ENCODE measurements at places on chromosomes 13 and 19. TPM values are rescaled to one million over a fixed set of nuclear protein-coding genes. Genes with fewer than 3 reads are reported as not detected.

GRCh38 chr13:71873418-71874247, 6.6 kb upstream of the DACH1 start:
- no peak for DNase-seq

- DNase-seq, result no peak
These were observed 24.3 kb downstream of the CCNA1 start for GRCh38 chr13:36456577-36456976.

- no peak for DNase-seq
These were observed 10.7 kb downstream of the ZNF682 start for GRCh38 chr19:20028611-20029010.

Gene ZNF793
- polyA plus RNA-seq, result 12.6 TPM

Gene C13orf42
- 0.06 TPM for polyA plus RNA-seq

DNA sequence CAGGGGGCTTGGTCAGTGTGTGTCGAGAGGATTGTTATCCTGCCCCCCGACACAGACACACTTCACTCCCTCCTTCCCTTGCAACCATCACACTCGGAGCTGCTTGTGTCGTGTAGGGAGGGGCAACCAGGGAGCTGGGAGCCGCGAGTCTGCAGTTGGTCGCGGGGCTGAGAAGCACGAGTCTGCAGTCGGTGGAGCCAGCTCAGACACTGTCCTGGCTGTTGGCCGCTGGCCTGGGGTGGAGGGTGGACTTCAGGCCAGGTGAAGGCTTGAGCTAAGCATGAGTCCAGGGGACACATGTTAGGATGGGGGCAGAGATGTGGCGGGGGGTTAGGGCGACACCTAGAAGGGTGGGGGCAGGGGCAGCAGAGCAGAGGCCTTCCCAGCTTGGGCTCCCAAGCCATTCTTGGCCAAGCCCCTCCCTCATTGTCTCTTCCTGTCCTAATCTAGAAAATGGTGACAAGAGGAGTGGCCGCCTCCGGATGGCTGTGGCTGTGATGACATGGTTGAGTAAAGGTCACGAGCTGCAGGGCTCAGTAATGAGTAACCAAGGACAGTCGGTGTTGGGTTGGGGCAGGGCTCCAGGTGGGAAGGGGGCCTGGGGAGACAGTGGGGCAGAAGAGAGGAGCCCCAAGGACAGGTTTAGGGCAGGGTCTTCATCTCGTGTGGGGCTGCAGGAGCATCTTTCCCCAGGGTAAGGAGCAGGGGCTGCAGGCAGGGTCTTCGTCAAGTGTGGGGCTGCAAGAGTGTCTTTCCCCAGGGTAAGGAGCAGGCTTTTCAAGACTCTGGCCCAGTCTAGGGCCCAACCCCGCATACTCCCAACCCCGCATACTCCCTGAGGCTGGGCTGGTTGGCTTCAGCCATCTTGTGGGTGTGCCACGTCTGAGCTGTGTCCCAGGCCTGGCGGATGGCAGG, 8.6 kb downstream of the PPP5C start:
- DNase-seq, result no peak

Gene KCTD4
- not detected for polyA plus RNA-seq

- no peak for DNase-seq
These were observed 2009.6 kb downstream of the OLFM4 start for GRCh38 chr13:55038230-55038629.

GRCh38 chr19:18651733-18652132, 14.9 kb downstream of the KLHL26 start:
- no peak for DNase-seq

Gene FCER2
- 0.65 TPM for polyA plus RNA-seq

DNA sequence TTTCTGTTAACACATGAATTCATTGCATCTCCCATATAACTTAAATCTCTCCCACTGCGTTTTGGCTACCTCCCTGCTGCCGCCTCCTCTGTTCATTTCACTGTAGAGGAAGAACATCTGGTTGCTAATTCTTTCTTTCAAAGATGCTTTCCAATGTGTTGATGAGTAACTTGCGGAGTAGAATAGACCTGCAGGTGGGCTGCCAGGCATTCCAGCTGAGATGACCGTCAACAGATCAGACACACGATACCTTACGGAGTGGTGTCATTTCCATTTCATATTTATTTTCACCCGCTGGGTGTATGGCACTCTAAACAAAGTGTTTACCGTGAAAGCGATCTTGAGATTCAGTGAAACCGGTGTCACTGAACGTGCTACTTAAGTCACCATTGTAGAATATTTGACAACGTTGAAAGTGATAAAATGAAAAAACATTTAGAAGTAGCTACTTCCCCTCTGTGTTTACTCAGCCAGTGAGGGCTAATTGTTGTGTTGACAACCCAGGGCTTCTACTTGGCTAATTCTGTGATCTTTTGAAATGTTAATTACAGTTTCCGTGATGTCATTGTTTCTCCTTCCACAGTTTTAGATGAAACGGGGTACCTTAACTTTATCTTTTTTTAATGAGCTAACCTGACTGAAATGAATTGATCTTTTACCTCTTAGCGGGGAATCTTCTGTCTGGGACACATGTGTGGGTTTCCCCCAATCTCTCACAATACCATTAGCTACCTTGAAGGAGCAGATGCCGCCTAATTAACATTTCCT, 228.5 kb upstream of the ARGLU1 start:
- DNase-seq, result no peak

Gene PODNL1
- polyA plus RNA-seq, result 0.57 TPM

Gene ZNF264
- polyA plus RNA-seq, result 13.7 TPM

- no peak for DNase-seq
These were observed 28.4 kb downstream of the TMTC4 start for GRCh38 chr13:100646030-100646673.

DNA sequence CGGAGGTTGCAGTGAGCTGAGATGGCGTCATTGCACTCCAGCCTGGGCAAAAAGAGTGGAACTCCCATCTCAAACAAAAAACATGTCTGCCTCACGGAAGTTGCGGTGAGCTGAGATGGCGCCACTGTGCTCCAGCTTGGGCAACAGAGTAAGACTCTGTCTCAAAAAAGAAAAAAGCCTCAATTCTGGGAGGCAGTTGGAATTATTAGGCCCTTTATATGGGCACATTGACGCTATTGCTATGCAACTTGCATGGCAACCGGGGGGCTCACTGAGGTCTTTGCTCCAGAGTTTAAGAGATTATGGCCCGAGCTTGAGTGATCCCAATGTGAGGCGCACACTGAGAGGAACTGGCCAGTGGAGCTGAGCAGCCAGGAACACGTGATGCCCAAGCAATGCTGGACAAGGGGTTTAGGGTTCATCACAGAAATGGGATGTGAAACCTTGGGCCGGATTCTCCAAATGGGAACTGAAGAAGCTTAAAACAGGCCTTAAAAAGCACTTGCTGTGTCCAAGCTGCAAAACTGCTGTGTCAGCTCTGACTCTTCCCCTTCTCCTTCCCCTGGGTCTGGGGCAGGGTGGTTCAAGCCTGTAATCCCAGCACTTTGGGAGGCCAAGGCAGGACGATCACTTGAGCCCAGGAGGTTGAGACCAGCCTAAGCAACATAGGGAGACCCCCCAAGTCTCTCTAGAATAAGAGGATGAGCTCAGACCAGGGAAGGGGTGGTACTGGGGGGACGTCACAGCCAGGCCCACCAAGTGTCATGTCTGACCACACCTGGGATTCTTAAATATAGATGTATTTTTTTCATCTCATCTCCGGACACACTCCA, 2.5 kb downstream of the FTL start:
- peak; percentile 45 for DNase-seq

DNA sequence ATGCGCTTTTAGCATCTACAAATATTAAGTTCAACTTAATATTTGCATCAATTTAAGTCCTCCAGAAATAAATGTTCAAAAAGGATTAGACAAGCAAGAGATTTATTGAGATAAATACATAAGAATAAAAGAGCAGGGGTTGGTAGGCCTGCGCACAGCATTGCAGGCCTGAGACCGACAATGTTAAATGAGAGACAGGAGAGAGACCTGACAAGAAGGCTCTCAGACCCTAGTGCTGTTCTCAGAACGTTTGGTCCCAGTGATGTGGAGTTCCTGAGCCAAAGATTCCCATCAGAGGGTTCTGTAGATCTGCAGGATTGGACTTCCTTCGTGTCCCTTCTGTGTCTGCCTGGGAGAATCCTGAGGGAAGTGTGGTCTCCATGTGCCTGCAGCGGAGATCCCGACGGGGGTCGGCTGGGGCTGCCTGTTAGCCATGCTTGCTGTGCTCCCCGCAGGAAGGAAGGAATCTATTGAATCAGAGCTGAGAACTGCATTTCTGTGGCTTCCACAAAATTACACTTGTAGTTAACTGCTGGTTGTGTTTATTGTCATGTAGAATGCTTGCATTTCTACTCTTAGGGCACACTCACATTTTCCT, 369.9 kb upstream of the SLC10A2 start:
- DNase-seq, result no peak

DNA sequence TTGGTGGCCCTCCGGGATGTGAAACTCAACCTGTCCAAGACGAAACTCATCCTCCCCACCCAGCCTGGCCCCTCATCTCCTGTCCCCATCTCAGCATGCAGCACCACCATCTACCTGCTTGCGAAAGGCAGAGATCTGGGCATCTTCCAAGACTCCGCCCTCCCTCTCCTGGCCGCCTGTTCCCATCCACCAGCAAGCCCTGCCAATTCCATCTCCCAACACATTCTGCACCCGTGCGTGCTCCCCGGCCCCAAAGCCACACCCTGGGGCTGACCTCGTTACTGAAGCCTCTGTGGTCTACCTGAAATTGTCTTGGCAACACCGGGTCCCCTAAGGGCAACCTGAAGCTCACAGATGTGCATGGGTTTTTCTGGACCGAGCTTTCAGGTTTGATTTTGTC, 13.2 kb upstream of the CAMSAP3 start:
- DNase-seq, result no peak

DNA sequence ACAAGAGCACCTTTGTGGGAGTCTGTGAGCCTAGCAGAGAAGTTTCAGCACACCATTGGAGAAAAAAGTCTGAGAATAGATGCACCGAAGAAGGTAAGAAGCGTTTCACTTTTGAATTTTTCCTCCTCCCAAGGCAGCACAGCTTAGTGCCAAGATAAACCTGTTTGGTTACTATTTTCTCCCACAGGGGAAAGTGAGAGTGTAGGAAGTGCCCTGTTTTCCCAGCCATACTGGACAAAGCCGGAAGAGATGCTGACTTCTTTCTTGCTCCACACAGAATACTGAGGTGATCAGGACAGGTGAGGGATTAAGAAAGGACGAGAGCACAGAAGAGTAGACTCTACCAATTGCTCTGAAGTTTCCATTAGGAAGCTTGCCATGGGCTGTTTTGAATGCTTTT, 1011.0 kb upstream of the MIR17HG start:
- no peak for DNase-seq

Gene ZNF253
- polyA plus RNA-seq, result 11.9 TPM

Gene CCDC8
- 80.9 TPM for polyA plus RNA-seq

GRCh38 chr13:51818781-51819511, 15.0 kb upstream of the DHRS12 start:
- no peak for DNase-seq

Gene LSM4
- polyA plus RNA-seq, result 93.0 TPM

GRCh38 chr13:75705395-75705794, 69.3 kb downstream of the LMO7 start:
- no peak for DNase-seq

- DNase-seq, result no peak
These were observed 25.1 kb downstream of the TINCR start for GRCh38 chr19:5542665-5543064.

DNA sequence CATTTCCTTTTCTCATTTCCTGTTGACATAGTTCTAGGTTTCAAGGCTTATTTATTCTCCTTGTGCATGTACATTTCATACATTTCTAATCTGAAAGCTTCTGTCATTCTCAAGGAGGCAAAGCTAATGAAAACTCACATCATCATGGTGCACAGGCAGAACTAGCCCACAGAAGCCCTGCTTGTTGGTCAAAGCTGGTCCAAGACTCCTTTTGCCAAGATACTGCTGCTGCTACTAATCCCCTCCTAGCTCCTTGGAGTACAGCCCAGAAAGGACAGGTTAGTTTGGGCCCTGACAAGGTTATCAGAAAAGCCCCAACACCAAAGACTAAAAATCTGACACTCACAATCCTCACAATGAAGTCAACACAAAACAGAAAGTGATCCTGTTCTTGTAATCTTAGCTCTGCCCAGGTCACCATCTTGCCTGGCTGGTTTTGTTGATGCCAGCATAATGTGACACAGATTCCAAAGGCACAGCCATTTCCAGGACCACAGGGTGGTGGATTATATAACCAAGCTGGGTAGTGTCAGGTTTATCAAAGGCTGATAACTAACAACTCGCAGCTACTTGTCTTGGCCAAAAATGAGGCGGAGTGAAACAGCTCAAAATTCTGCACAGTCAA, 417.4 kb downstream of the NDFIP2 start:
- no peak for DNase-seq

Gene SWSAP1
- 1.3 TPM for polyA plus RNA-seq

DNA sequence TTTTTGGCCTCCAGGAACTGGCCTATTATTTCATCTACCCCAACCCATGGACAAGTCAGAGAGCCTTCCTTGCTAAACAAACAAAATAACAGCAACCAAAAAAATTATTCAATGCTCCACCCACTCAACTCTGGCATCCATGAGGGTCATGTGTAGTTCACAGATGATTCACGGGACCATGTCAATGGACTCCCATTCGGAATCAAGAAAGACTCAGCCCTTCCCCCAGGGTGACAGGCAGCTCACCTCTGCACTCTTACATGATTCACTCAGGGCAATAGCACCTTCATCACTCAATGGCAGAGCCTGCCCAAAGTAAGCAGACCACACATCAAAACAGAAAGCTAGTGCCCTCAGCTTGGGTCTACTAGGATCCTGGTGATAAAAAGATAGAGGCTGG, 14.3 kb upstream of the SCEL start:
- DNase-seq, result no peak

DNA sequence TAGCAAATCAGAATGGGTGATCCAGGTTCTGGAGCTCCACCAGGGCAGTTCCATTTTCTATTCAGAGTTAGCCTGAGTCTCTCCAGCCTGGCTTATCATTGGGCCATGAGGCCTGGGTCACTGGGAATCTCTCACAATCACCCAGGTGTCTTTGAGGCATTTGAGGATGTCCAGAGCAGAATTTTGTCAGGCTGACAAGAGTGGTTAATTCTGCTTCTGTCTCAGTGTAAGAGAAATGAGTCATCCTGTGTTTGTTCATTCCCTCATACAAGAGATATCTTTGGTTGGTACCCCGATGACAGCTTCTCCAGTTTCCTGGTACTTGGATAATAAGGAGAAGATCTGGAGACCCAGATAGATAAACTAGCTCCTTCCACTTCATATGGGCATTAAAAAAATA, 10.4 kb downstream of the ZNF93 start:
- DNase-seq, result no peak

DNA sequence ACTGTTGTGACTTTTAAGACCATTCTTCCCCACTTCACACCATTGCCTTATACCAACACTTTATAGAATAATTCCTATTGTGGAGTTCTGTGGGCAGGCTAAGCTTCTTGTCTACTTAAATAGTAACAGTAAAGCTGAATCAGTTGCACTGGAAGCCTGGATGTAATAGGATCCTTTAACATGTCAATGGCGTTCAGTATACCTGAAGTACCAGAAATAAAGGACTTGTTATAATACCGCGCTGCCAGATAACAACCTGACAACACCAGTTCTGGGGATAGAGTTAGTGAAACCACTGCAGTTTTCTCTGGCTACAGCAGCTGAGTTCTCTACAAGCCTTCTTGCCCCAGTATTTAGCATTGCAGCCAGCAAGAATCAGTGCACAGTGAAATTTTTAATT, 52.0 kb upstream of the TNFRSF19 start:
- DNase-seq, result no peak

- DNase-seq, result no peak
These were observed 2.7 kb downstream of the KIRREL2 start for GRCh38 chr19:35859414-35859813.

All from hindlimb muscle (tissue), 1 donor.